ENCODE measurements at places on chromosomes 5 and 9.
A peak's percentile ranks its signal among the peaks of the same experiment; 100 is the strongest.

DNA sequence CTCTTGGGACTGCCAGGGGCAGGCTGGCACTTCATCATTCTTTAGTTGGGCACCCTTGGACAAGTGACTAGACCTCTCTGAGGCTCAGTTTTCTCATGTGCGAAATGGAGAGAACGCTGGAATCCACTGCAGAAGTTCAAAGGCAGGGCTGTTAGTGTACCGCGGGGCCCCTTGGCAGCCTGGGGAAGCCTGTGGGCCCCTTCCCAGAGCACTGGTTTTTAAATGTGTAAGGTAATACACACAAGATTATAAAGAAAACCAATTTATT is 209.5 kb upstream of the MVB12B start:
- DNase-seq: no peak

- DNase-seq: no peak
Measured at GRCh38 chr5:61114441-61114840, 47.8 kb downstream of the SMIM15 start.

- DNase-seq: no peak
Measured at GRCh38 chr9:30970812-30971211, 1413.6 kb upstream of the ACO1 start.

- DNase-seq: peak; percentile 89
Measured at GRCh38 chr5:167934551-167934971, 356.9 kb upstream of the WWC1 start.

DNA sequence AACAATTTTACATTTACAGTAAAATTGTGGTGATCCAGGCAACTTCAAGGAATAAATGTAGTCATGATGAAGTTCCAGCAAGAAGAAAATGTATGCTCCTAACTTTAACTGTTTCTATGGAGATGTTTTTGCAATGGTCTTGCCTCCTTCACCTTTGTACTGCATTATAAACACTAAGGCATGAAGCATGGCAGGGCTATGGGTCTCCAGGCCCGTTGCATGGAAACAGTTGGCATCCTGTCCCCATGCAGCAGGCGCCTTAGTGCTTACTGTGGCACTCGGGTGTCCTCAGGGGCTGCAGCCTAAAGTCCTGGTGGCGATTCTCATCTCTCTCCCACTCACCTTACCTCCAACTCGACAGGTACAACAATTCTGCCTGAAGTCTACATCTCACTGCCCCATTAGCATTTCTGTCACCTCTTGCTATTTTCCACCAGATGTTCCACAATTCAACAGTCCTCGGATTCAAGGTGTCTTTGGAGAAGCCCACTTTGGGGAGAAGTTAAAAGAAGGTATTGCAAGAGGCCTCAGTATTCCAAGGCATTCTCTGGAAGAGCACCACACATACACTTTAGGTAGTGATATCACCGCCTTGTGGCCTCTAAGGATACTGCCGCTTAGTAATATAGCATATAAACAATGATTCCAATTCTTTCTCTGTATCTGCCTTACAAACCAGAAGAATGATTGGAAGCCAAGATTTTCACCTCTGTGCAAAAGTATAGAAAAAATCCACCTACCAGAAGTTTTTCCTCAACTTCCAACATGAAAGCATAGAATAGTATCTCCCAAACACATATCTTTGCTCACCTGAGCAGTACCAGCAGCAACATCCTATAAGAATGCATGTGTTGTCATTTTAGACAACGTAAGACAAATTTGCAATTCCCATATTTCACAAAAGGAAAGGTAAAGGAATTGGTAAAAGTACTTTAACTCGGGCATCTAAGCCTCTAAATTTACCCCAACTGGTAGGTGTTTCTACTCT is 5.1 kb downstream of the LIFR start:
- DNase-seq: peak; percentile 65

GRCh38 chr9:104858271-104858670 is 69.7 kb downstream of the ABCA1 start:
- DNase-seq: peak; percentile 83

DNA sequence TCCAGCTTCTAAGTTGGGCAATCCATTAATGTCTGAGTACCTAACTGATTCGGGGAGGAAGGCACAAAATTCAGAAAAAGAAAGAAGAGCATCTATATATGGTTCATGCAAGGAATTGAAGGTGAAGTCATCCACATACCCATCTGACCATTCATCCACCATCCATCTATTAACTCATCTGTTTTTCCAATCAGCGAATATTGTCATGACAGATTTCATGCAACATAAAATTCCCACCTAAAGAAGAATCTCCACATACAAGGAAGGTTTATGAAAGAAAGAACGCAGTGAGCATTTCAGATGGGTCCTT is 164.7 kb downstream of the GRIA1 start:
- peak; percentile 52 for DNase-seq

- DNase-seq: peak; percentile 90
Measured at GRCh38 chr9:22044583-22044982, 35.5 kb upstream of the CDKN2B start.

DNA sequence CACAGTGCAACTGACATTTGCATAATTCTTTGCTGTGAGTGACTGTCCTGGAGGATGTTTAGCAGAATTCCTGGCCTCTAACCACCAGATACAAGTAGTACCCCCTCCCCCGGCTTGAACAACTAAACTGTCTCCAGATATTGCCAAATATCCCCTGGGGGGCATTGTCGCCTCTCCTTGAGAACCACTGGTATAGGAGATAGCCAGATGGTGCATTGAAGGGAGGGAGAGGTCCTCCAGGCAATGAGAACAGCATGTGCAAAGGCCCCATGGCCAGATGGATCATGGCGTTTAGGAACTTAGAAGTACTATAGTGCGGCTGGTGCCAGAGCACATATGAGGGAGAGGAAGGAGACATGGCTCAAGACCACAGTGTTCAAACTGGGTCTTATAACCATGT is 18.9 kb upstream of the ORM1 start:
- DNase-seq: no peak

GRCh38 chr5:148615644-148616275 is 38.6 kb downstream of the HTR4 start:
- peak; percentile 1 for DNase-seq

DNA sequence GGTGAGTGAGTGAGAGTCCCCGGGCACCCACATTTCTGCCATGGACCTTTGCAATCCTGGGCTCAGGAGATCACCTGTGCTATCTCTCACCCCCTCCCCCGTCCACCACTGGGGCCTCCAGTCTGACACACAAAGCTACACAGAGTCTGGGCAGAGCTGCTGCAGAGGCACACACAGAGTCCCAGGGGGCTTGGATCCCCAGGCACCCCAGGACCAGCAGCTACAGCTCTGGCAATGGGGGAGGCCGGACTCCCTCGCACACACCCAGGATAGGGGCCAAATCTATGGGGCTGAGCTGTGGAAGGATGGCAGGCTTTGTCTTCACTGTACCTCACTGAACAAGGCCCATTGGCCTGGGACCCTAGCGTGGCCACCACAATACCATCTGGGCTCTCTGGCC is 328.8 kb downstream of the MAN2A1 start:
- DNase-seq: no peak
